ENCODE measurements at places on chromosomes 12 and 14. TPM values are rescaled to one million over a fixed set of nuclear protein-coding genes. Genes with fewer than 3 reads are reported as not detected.
A peak's percentile ranks its signal among the peaks of the same experiment; 100 is the strongest.

- no peak overlapping the region for H3K27ac ChIP-seq
- H3K4me3 ChIP-seq = no peak overlapping the region
- H3K4me1 ChIP-seq = no peaks in the 10 kb centered on the region
Observed at GRCh38 chr14:39145266-39145966, 24.7 kb downstream of the TRAPPC6B start.

DNA sequence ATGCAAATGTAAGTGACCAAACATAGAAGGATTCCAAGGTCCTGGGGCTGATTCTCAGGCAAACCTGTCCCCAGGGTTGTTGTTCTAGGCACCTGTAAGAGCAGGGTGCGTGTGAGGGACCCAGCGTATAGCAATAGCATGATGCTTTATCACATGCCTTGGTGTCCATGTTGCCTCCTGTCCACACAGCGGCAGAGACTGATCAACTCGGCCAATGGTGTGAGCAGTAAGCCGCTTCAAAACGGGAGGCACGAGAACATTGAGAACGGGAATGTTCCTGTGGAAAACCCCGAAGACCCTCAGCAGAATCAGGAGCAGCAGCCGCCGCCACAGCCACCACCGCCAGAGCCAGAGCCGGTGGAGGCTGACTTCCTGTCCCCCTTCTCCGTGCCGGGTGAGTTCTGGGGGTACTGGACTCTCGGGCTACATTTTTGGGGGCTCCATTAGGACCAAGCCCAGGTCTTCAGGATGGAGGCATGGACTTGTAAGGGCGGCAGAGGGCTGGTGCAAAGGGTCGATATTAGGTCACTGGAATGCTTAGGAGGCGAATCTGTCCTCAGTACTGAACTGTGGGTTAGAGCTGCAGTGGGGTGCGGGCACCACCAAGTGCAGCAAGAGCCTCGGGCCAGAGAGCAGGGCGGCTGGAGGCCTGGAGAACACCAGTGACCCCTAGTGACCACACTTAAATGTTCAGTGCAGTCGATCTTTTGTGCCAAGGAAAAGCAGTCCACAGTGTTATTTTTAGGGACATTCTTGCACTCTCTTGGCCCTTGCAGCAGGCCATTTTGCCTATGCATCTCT, 57.2 kb upstream of the RIN3 start:
- peaks cover 7% of the 10 kb centered on the region for H3K4me1 ChIP-seq
- no peak overlapping the region for H3K4me3 ChIP-seq
- DNase-seq = peak; percentile 82
- H3K27me3 ChIP-seq = no peaks in the 10 kb centered on the region
- H3K27ac ChIP-seq = no peak overlapping the region
- no peaks in the 10 kb centered on the region for H3K36me3 ChIP-seq

GRCh38 chr12:115570069-115570777, 707.3 kb downstream of the MED13L start:
- peaks cover 21% of the 10 kb centered on the region for H3K27me3 ChIP-seq
- no peaks in the 10 kb centered on the region for H3K36me3 ChIP-seq
- H3K27ac ChIP-seq = no peak overlapping the region
- H3K4me3 ChIP-seq = peak overlapping the region; percentile 31
- H3K4me1 ChIP-seq = no peaks in the 10 kb centered on the region

GRCh38 chr12:27517961-27518665, 5.9 kb upstream of the PPFIBP1 start:
- H3K36me3 ChIP-seq = no peaks in the 10 kb centered on the region
- no peak overlapping the region for H3K27ac ChIP-seq
- no peaks in the 10 kb centered on the region for H3K27me3 ChIP-seq
- H3K4me3 ChIP-seq = no peak overlapping the region
- no peak for DNase-seq

DNA sequence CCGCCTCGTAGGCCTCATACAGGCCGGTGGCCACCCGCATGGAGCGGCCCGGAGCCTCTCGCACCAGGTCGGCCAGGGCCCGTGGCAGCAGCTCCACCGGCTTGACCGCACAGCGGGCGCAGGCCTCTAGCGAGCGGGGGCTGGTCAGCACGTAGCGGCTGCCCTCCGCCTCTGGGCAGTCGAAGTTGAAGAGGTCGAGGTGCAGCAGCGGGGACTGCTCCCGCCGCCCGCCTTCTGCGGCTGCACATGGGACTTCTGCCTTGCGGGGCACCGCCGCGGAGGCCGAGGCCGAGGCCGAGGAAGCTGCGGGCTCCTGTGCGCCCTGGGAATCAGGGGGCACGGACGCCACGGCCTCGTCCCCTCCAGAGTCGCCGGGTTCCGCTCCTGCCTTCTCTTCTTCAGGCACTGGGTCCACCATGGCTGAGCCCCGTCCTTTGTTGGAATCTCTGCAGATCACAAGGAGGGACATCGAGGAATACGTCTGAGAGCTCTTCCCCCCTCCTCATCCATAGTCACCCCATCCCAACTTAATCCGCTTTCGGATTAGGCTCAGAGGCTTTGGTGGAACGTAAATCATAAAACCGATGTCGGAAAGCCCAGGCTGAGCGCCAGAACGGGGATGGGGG, 1.4 kb downstream of the CCDC177 start:
- no peaks in the 10 kb centered on the region for H3K4me1 ChIP-seq
- no peaks in the 10 kb centered on the region for H3K36me3 ChIP-seq
- H3K27me3 ChIP-seq = peaks cover 92% of the 10 kb centered on the region
- no peak overlapping the region for H3K27ac ChIP-seq
- DNase-seq = no peak
- H3K4me3 ChIP-seq = no peak overlapping the region

DNA sequence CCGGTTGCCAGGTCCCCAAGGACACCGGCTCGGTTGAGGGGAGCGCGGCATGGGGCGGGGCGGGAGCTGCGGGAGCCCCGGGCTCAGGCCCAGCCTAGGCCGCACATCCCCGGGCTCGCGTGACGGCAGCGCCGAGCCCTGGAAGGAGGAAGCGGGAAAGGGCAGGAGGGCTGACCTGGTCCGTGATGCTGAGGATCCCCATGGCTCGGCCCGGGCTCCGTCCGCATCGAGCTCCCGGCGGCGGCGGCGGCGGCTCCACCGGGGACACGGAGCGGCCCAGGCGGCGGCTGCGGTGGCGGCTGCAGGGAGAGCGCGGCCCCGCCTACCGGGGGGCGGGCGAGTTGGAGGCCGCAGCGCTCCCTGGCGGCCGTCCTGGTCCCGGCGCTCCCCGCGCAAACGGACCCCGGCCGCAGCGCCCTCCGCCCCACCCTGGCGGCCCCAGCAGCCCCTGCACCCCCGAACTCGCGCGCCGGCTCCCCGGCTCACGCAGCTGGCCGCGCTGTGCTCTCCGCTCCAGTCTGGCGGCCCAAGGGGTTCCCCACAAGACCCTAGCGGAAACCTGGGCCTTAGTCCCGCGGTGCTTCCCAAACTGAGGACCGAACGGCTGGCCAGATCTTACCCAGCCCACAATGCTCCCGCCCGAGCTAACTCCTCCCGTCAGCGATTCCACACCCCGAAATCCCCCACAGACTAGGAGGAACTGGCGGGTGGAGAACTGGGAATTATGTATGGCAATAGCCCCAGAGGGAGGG, at the start of gene ANKRD52:
ANKRD52 (minus strand) TSS at position 317 of the 752 bp plus-strand sequence; CDS start at position 202, 115 bp downstream.
- H3K4me3 ChIP-seq = peak within 1 kb of the TSS; percentile 80
- DNase-seq = peak; percentile 87
- H3K4me1 ChIP-seq = peaks cover 28% of the 10 kb centered on the region
- peaks cover 4% of the 10 kb centered on the region for H3K36me3 ChIP-seq

GRCh38 chr14:100621806-100622205, 34.6 kb upstream of the BEGAIN start:
- no peak overlapping the region for H3K4me3 ChIP-seq
- DNase-seq = peak; percentile 48
- no peaks in the 10 kb centered on the region for H3K36me3 ChIP-seq
- H3K27ac ChIP-seq = no peak overlapping the region

- peak overlapping the region; percentile 98 for H3K4me3 ChIP-seq
- H3K36me3 ChIP-seq = peaks cover 49% of the 10 kb centered on the region
- H3K27ac ChIP-seq = no peak overlapping the region
- no peaks in the 10 kb centered on the region for H3K27me3 ChIP-seq
Observed at GRCh38 chr12:130873825-130874224, 2.0 kb downstream of the RAN start.

- no peak overlapping the region for H3K27ac ChIP-seq
- H3K4me1 ChIP-seq = peaks cover 26% of the 10 kb centered on the region
- H3K4me3 ChIP-seq = no peak overlapping the region
- H3K36me3 ChIP-seq = no peaks in the 10 kb centered on the region
- no peaks in the 10 kb centered on the region for H3K27me3 ChIP-seq
Observed at GRCh38 chr14:54447231-54447692, 6.1 kb upstream of the CNIH1 start.

DNA sequence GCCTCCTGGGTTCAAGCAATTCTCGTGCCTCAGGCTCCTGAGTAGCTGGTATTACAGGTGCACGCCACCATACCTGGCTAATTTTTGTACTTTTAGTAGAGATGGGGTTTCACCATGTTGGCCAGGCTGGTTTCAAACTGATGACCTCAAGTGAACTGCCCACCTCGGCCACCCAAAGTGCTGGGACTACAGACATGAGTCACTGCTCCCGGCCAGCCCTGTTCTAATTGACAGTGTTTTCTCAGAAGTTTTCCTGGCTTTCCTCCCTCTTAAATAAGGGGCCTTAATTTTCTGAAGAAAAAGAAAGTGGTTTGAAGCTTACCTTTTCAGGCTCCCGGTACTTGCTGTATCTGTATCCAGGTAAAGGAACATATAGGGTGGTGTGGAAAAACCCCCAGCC, 1.7 kb downstream of the HAL start:
- no peaks in the 10 kb centered on the region for H3K4me1 ChIP-seq
- no peaks in the 10 kb centered on the region for H3K36me3 ChIP-seq
- no peak for DNase-seq
- no peak overlapping the region for H3K27ac ChIP-seq

DNA sequence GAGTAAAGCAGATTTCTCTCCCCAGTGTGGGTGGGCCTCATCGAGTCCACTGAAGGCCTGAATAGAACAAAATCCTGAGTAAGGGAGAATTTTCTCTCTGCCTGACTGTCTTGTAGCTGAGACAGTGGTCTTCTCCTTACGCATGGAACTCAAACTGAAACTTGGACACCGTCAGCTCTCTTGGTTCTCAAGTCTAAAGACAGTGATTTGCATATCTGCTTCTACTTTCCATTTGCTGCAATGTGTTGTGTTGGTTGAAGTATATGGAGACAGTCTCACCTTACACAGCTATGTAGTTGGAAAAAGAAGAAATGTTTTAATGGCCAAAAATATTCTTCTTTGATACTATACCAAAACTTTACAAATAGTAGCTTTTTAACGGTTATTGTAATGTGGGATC, 160.2 kb upstream of the LMNTD1 start:
- H3K4me3 ChIP-seq = no peak overlapping the region
- H3K36me3 ChIP-seq = no peaks in the 10 kb centered on the region
- H3K4me1 ChIP-seq = no peaks in the 10 kb centered on the region

GRCh38 chr12:118064608-118065007, 3.6 kb upstream of the WSB2 start:
- no peak overlapping the region for H3K4me3 ChIP-seq
- H3K36me3 ChIP-seq = no peaks in the 10 kb centered on the region
- peaks cover 9% of the 10 kb centered on the region for H3K4me1 ChIP-seq
- H3K27me3 ChIP-seq = no peaks in the 10 kb centered on the region
- peak overlapping the region; percentile 4 for H3K27ac ChIP-seq

DNA sequence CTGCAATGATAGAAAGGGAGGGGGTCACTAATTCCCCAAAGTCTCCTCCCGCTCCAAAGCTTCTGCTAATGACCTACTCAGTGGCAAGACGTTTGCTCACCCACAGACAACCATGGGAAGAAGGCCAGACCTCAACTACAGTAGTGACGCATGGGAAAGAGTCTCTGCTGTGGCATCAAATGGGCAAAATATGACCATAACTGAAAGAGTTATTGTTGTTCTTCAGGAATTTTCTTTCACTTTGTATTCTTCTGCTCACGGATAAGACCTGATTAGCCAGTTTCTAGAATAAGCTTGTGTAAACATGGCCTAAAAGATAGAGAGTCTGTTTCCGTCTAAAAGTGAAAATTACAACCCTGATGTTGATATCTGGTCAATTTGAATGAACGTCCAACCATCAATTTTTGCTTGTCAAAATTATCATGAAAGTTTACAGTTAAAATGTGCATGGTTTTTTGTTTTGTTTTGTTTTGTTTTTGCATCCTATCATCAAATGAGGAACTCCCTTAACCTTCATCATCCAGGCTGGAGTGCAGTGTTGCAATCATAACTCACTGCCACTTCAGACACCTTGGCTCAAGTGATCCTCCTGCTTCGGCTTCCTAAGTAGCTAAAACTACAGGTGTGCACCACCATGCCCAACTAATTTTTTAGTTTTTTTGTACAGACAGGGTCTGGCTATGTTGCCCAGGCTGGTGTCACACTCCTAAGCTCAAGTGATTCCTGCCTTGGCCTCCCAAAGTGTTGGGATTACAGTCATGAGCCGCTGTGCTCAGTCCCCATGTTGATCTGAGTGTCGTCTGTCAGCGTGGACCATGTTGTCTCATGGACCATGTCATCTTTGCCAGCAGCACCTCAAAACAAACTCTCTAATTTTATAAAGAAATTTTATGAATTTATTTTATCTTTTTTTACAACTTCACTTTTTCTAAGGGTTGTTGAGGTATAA, 7.0 kb downstream of the KRT6B start:
- H3K4me1 ChIP-seq = peaks cover 16% of the 10 kb centered on the region
- H3K36me3 ChIP-seq = no peaks in the 10 kb centered on the region
- H3K27ac ChIP-seq = no peak overlapping the region
- H3K27me3 ChIP-seq = no peaks in the 10 kb centered on the region
- no peak overlapping the region for H3K4me3 ChIP-seq
- DNase-seq = no peak

- H3K27ac ChIP-seq = no peak overlapping the region
- H3K27me3 ChIP-seq = no peaks in the 10 kb centered on the region
- H3K36me3 ChIP-seq = no peaks in the 10 kb centered on the region
- H3K4me1 ChIP-seq = peaks cover 11% of the 10 kb centered on the region
- no peak overlapping the region for H3K4me3 ChIP-seq
Observed at GRCh38 chr12:67535176-67535575, 113.4 kb upstream of the DYRK2 start.

DNA sequence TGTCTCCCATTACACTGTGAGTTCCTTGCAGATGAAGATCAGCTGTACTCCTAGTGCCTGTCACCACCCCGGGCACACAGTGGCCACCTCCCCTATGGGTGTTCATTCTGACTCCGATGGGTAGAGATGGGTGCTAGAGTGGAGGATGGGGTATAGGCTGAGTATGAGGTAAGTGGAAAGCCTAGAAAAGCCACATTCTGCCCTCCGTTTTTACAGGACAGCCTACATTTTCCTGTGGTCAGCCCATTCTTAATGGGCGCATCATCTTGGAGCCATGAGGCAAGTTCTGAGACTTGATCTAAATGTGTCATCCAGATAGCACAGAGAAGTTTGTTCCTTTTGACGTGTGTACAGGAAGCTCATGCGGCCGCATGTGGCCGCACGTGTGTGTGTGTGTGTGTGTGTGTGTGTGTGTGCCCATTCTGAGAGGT, 166.7 kb upstream of the HIF1A start:
- H3K4me1 ChIP-seq = no peaks in the 10 kb centered on the region
- no peak for DNase-seq
- H3K27ac ChIP-seq = no peak overlapping the region
- H3K27me3 ChIP-seq = no peaks in the 10 kb centered on the region

The SRRM4 gene
- not detected for total RNA-seq

The PCED1B gene
- total RNA-seq = 11.9 TPM

The BCL11B gene
- total RNA-seq = 0.28 TPM

The PARP2 gene
- total RNA-seq = 10.2 TPM

The PTPRR gene
- 4.2 TPM for total RNA-seq

The PAX9 gene
- 1.1 TPM for total RNA-seq

The GLS2 gene
- 3.3 TPM for total RNA-seq

The TSPAN19 gene
- not detected for total RNA-seq

The A2ML1 gene
- total RNA-seq = not detected

All from sigmoid colon (tissue), 7 donors.